Neural crest cell (in vitro differentiated cells): ENCODE measurements at places on chromosomes 7 and 10. TPM values are rescaled to one million over a fixed set of nuclear protein-coding genes. Genes with fewer than 3 reads are reported as not detected.
A peak's percentile ranks its signal among the peaks of the same experiment; 100 is the strongest.

- no peak for DNase-seq
- H3K4me3 ChIP-seq = no peak overlapping the region
- no peaks in the 10 kb centered on the region for H3K27me3 ChIP-seq
- H3K4me1 ChIP-seq = no peaks in the 10 kb centered on the region
- H3K27ac ChIP-seq = no peak overlapping the region
Observed at GRCh38 chr10:15997313-15997712, 137.0 kb upstream of the MINDY3 start.

DNA sequence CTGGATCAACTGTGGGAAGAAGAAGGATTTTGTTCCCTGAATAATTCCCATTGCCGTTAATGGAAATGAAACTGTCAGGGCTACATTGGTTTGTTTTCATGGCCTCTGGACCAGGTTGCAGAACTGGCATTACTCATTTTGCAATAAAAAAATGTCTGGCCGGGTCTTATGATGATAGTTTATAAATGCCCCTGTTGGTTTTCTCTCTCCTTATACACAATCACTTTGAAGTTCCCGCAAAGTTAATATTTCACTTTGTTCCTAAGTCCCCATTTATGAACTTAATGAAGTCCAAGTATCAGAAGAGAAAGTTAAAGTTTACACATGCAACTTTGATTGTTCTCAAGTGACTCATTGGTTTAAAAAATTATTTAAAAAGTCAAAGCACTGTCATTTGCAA lies 150.7 kb upstream of the PRR15 start:
- H3K4me3 ChIP-seq = no peak overlapping the region
- peaks cover 6% of the 10 kb centered on the region for H3K4me1 ChIP-seq
- H3K27me3 ChIP-seq = no peaks in the 10 kb centered on the region
- no peak overlapping the region for H3K27ac ChIP-seq
- DNase-seq = no peak

DNA sequence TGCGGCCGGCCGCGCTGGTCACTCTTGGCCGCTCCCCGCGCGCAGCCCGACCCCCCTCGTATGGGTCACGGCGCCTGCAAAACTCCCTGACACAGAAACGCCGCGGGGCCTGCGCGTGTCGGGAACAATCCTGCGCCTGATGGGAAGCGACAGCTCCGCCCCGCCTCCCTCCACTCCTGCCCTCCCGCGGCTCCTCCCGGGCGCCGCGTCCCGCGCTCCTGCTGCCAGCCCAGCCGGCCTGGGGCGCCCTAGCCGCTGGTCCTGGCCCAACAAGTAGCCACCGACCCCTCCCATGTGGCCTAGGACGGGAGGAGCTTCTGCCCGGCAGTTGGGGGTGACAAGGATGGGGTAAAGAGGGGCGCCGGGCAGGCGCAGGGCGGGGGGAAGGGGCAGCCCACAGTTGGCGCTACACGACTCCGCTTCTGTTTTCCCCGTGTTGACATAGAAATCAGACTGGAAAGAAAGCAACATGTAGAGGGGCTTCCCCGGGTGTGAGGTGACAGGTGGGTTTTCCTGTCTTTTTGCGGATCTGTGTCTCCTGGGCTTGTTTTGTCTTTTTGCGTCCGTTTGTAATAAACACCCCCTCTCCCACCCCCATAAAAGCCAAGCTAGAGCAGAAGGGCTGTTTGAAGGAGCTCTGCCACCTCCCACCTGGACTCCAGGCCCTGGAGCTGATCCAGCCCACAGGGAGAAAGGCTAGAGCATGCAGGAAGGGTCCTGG lies 35.1 kb upstream of the PAX2 start:
- H3K36me3 ChIP-seq = peaks cover 3% of the 10 kb centered on the region
- DNase-seq = peak; percentile 55
- peak overlapping the region; percentile 42 for H3K4me3 ChIP-seq

PHKG1 gene
- 1.1 and 1.7 TPM in 2 replicates for total RNA-seq

NACAD gene
- total RNA-seq = 7.2 and 9.7 TPM in 2 replicates

GRCh38 chr10:82071231-82071630 lies 196.2 kb downstream of the NRG3 start:
- H3K27me3 ChIP-seq = no peaks in the 10 kb centered on the region
- no peak for DNase-seq
- H3K4me1 ChIP-seq = no peaks in the 10 kb centered on the region
- no peaks in the 10 kb centered on the region for H3K36me3 ChIP-seq

DNA sequence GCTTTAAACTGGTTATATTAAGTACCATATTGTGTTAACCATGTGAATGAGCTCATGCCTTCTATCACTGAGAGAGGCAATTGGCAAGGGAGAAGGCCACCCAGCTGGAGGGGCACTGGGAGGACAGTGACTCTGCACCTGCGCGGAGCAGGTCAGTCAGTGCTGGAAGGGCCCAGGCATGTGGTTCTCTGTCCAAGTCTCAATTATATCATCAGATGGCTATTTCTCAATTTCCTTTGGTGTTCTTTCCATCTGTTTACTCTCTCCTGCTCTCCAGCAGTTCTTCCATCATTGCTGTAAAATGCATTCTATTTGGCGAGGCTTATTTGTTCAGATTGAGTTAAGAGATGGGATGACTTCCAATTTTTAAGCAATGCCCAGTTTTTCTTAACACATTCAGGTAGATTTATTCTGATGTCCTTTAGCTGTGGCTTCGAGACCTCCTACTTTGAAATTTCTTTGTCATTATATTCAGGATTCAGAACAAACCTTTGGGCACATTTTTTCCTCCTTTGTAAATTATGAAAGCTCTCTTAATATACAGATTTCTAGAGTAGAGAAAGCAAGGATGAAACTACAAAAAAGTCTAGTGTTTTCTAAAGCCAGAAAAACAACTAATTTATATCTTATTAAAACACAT lies 159.3 kb downstream of the BMPER start:
- H3K27ac ChIP-seq = no peak overlapping the region
- peaks cover 4% of the 10 kb centered on the region for H3K4me1 ChIP-seq
- no peaks in the 10 kb centered on the region for H3K27me3 ChIP-seq
- H3K36me3 ChIP-seq = no peaks in the 10 kb centered on the region
- no peak for DNase-seq
